ENCODE measurements at places on chromosomes 5 and 9.

- no peak for DNase-seq
Observed at GRCh38 chr5:40428815-40429214, 250.9 kb upstream of the PTGER4 start.

DNA sequence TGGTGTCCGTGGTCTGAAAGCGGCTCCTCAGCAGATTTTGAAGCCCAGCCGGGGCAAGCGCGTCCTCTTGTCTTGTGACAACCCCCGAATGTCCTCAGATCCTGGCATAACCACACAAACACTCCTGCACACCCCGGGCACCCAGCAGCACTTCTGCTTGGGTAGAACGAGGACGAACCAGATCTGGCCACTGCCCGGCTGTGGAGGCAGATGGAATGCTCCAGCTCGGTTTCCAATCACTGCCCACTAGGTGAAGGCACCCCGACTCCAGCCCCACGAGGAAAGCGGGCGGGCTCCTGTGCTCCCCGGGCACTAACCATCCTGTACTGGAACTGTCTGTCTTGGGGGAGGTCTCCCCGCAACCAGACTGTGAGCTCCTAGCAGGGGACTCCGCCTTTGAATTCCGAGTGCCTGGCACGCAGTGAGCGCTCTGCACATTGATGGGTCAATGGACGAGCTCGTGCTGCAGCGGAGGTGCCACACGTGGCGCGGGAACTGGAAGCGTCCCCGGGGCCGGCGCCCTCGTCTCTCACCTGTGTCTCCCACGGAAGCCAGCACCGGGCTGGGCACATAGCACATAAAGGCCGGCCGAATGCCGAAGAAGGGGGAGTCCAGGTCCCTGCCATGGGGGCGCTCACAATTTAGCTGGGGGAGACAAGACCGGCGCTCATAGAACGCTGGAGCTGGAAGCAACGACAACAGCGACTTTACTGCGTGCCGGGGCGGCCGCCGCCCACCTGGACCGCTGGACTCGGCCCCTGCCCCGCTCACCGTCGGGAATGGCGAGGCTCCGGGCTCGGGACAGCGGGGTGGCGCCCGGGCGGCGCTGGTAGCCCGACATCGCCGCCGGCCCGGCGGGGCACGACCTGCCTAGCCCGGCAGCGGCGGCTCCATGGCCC is 608 bp downstream of the ENTR1 start:
- DNase-seq = peak; percentile 35

DNA sequence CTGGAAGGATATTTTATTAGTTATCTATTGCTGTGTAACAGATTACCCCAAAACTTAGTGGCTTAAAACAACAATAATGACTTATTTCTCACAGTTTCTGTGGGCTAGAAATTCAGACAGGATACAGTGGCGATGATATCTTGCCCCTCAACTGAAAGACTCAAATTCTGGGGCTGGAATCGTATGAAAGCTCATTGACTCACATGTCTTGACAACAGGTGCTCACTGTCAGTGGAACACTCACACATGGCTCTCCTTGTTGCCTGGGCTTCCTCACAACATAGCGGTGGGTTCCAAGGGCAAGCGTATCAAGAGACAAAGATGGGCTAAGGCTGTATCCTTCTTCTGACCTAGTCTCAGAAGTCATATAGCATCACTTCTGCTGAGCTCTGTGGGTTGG is 3.7 kb upstream of the GNPDA1 start:
- peak; percentile 48 for DNase-seq

DNA sequence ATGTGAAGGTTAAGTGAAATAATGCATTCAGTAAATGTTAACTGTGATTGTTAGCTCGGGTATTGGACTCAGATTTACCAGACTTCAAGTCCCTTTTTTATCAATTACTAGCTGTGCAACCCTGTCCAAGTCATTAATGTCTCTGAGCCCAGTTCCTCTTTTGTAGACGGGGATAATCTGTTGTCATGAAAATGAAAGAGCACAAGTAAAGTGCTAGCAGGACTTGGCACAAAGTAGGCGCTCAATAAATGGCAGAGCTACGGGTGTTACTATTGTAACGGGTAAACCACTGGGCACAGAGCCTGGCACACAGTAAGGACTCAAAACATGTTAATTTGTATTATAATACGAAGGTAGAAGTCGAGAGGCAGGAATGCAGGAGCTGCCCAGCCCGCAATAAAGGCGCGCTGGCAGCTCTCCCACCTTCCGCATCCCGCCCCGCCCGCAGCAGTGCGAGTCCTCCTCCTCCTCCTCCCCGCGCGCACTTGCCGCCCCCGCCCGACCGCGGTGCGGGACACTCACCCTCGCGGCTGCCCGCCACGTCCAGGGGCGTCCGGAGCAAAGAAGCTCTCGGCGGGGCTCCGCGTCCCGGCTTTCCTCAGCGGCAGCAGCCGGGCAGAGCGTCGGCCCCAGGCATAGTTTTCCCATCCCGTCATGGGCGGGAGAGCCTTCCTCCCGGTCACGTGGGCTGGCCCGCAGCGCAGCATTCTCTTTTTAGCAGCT is at the start of gene C1QTNF2:
Gene C1QTNF2, minus strand, starts transcription at position 637 of the 723 bp plus-strand sequence. CDS start 15,615 bp downstream, outside the sequence.
- peak; percentile 7 for DNase-seq

GRCh38 chr9:37311938-37312708 is 110.4 kb upstream of the GRHPR start:
- DNase-seq = no peak

Data from activated CD4-positive, alpha-beta T cell treated with anti-CD3 and anti-CD28 coated beads, Interleukin-2, amount 10 ng/mL, durations not matched to agents 7 days and 5 days (primary cell).